Activated CD4-positive, alpha-beta T cell treated with anti-CD3 and anti-CD28 coated beads for 36 hours (primary cell): ENCODE measurements at places on chromosomes 6 and 20. TPM values are rescaled to one million over a fixed set of nuclear protein-coding genes. Genes with fewer than 3 reads are reported as not detected.

Gene AIF1
- total RNA-seq: 96.1 TPM

Gene TTLL9
- not detected for total RNA-seq

Gene ZSCAN31
- 1.8 TPM for total RNA-seq

- no peaks in the 10 kb centered on the region for H3K36me3 ChIP-seq
- no peak overlapping the region for H3K27ac ChIP-seq
- no peaks in the 10 kb centered on the region for H3K4me1 ChIP-seq
- H3K4me3 ChIP-seq: no peak overlapping the region
These were observed 83.8 kb downstream of the ELOVL4 start for GRCh38 chr6:79863566-79863965.

DNA sequence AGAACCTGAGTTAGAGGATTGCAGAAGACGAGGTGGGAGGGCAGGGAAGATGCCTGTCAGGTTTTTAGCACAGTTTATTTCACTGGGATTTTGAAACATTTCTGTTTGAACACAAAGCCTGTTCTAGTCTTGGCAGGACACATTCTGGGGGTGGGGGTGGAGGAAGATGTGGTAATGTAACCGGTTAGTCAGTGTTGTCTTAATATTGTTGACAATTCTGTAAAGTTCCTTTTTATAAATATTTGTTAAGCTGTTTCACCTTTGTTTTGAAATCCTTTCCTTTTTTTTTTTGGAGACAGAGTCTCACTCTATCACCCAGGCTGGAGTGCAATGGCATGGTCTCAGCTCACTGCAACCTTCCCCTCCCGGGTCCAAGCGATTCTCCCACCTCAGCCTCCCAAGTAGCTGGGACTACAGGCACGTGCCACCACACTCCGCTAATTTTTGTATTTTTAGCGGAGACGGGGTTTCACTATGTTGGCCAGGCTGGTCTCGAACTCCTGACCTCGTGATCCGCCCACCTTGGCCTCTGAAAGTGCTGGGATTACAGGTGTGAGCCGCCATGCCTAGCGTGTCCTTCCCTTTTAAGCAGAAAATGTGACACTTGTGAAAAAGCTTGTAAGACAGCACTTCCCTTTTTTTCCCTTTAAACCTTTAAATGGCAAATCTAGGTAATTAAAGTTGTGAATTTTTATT lies 20.2 kb downstream of the SLC9A8 start:
- no peak for DNase-seq
- no peaks in the 10 kb centered on the region for H3K4me1 ChIP-seq
- no peak overlapping the region for H3K27ac ChIP-seq
- no peaks in the 10 kb centered on the region for H3K27me3 ChIP-seq
- H3K36me3 ChIP-seq: peaks cover 21% of the 10 kb centered on the region

DNA sequence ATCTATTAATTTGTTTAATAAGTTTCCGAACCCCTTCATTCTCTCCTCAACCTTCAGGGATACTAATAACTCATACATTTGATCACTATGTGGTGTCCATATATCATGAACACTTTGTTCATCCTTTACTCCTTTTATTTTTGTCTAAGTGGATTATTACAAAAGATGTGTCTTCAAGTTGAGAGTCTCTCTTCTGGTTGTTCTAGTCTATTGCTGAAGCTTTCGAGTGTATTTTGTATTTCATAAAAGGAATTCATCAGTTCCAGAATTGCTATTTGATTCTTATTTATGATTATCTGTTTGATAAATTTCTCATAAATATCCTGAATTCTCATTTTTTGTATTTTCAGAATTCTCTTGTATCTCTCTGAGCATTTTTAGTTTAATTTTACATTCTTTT lies 96.5 kb upstream of the RUNX2 start:
- H3K4me1 ChIP-seq: no peaks in the 10 kb centered on the region
- peaks cover 25% of the 10 kb centered on the region for H3K36me3 ChIP-seq
- H3K4me3 ChIP-seq: no peak overlapping the region
- no peaks in the 10 kb centered on the region for H3K27me3 ChIP-seq

DNA sequence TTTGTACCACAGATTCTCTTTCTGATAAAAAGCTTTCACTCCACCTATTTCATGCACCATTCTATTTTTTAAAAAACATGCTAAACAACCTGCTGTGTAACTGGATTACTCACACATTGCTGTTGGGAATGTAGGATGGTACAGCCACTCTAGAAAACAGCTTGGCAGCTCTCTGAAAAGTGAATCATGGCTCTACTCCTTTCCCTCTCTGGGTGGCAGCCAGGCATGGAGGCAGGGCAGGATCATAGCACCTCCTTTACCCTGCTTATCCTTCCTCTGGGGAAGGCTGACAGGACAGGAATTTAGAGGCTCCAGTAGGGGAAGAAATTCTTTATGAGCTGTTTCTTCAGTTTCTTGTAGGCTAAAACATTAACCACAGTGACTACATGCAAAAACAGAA lies 6.7 kb upstream of the VNN2 start:
- H3K27me3 ChIP-seq: no peaks in the 10 kb centered on the region
- H3K4me1 ChIP-seq: peaks cover 44% of the 10 kb centered on the region
- peaks cover 7% of the 10 kb centered on the region for H3K36me3 ChIP-seq

DNA sequence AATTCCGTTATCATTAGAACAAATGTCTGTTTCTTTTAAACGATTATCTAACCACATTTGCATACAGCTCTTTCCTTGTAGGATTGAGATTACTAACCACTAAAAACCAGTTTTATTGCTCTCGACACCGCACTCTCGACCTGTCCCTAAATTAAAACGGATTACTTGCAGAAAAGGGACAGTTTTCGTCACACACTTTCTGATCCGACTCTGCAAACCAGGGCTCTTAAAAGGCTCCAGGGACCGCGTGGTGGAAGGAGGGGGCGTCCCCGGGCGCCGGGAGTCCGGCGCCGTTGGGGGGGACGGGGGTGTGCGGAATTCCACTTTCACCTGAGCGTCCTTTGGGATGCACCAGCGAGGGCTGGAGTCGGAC lies 731 bp downstream of the MAK start:
- DNase-seq: no peak
- H3K4me3 ChIP-seq: peak overlapping the region; percentile 70
- H3K27ac ChIP-seq: peak overlapping the region; percentile 26
- H3K27me3 ChIP-seq: peaks cover 48% of the 10 kb centered on the region
- peaks cover 22% of the 10 kb centered on the region for H3K4me1 ChIP-seq

GRCh38 chr20:56453352-56453751 lies 15.1 kb upstream of the RTF2 start:
- H3K36me3 ChIP-seq: peaks cover 17% of the 10 kb centered on the region
- no peak overlapping the region for H3K27ac ChIP-seq
- peaks cover 24% of the 10 kb centered on the region for H3K4me1 ChIP-seq
- no peaks in the 10 kb centered on the region for H3K27me3 ChIP-seq
- no peak overlapping the region for H3K4me3 ChIP-seq

DNA sequence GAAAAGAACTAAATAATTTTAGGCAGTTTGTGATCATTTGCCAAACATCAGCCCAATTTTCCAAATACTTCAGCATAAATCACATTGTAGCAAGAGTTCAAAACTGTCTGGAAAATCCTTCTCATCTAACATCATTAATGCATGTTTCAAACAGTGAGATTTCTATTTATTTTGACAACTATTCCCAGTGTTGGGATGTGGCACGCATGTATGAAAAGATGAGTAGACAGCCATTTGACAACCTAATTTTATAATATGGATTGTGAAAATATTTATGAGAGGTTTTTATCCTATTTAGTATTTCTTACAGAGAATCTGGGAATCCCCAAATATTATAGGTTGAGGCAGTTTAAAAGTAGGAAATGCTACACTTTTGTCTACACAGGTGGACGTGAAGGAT lies 357.6 kb upstream of the ARID1B start:
- no peaks in the 10 kb centered on the region for H3K36me3 ChIP-seq
- no peak for DNase-seq
- H3K27ac ChIP-seq: no peak overlapping the region
- peaks cover 26% of the 10 kb centered on the region for H3K4me1 ChIP-seq
- no peaks in the 10 kb centered on the region for H3K27me3 ChIP-seq

GRCh38 chr20:23841693-23842092 lies 15.2 kb upstream of the CST2 start:
- H3K4me3 ChIP-seq: no peak overlapping the region
- H3K27me3 ChIP-seq: peaks cover 4% of the 10 kb centered on the region
- no peak for DNase-seq

DNA sequence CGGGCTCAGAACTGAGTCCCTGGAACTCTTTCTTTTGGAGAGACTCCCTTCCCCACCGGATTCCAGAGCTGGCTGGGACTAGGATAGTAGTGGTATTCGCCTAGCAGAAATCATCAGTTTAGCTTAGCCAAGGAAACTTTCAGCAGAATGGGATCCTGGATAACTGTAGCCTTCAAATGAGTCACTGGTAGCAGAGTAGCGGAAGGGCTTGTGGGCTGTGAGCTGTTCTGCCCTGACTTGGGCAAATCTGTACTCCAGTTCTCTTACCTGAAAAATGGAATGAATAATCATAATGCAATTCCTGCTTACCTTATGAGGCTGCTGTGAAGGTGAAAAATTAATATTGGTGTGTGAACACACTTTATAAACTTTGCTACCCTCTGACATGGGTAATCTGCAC lies 244.3 kb upstream of the CHD6 start:
- no peak for DNase-seq
- no peaks in the 10 kb centered on the region for H3K4me1 ChIP-seq
- no peaks in the 10 kb centered on the region for H3K36me3 ChIP-seq
- no peaks in the 10 kb centered on the region for H3K27me3 ChIP-seq
- H3K4me3 ChIP-seq: no peak overlapping the region

DNA sequence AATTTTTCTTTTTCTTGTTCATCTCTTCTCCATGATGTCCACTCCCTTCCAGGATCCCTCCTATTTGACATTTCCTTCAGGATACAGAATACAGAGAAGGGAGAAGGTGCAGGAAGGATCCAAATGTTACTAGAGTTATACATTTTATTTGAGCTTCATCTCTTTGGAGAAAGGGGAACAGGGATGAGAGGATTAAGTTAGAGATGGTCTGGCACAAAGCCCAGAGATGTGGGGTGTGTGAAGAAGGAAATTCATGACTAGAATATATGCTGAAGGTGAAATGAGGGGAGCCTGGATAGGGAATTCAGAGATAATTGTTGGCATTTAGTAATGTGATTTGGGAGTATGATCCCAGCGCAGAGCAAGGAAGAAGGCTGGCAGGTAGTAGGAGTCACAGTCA lies 22.5 kb upstream of the SRPK1 start:
- no peak overlapping the region for H3K4me3 ChIP-seq
- no peaks in the 10 kb centered on the region for H3K27me3 ChIP-seq
- no peaks in the 10 kb centered on the region for H3K36me3 ChIP-seq

DNA sequence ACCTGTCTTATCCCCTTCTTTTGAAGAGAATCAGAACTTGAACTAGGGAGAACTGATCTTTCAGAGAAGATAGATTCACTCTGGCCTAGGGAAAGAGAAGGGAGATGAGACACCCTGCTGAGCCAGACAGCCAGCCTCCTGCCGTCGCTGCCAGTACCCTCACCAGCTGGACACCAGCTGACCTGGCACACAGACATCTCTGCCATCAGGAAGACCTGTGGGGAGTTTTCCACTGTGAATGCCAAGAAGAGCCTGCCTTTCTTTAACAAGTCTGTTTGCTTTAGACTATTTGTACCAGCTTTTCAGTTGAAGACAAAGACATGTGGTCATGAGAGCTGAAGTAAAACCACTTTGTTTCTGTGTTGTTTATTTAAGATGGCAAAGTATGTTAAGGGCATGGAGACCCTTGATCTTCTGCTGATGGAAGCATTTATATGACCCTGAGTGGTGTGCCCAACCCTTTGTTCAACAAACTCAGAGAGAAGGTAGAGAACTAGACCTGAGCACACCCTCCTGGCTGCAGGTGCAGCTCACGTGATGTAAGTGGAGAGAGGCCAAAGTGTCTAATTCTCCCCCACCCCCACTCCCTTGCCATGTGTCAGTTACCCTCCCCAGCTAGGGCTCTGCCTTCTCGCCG lies 82.3 kb upstream of the SLC24A3 start:
- H3K27ac ChIP-seq: no peak overlapping the region
- no peaks in the 10 kb centered on the region for H3K27me3 ChIP-seq
- no peak overlapping the region for H3K4me3 ChIP-seq
- DNase-seq: no peak
- H3K36me3 ChIP-seq: no peaks in the 10 kb centered on the region
- no peaks in the 10 kb centered on the region for H3K4me1 ChIP-seq
